ENCODE measurements at places on chromosomes 11 and 22. TPM values are rescaled to one million over a fixed set of nuclear protein-coding genes. Genes with fewer than 3 reads are reported as not detected.

F2 gene
- total RNA-seq = not detected

POU2AF2 gene
- total RNA-seq = not detected

HMBS gene
- total RNA-seq = 4.1 TPM

DNA sequence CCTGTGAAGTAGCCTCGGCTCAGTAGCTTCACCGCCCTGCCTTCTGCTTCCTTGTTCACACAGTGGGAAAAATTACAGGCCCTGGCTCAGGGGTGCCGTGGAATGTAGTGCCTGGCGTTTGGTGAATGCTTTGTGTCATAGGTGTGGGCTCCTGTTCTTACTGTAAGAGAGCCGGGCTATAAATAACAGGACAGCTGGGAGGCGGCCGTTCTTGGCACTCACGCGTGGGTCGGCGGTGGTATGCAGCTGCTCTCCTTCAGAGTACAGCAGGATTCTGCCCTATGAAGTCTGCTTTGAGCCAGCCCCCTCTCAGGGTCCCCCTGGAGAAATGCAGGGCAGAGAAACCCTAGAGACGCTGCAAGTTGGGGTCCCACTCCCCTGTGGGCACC is 84.2 kb downstream of the CTTN start:
- no peak overlapping the region for H3K4me3 ChIP-seq
- DNase-seq = no peak
- H3K27me3 ChIP-seq = no peaks in the 10 kb centered on the region
- no peaks in the 10 kb centered on the region for H3K36me3 ChIP-seq
- no peak overlapping the region for H3K27ac ChIP-seq
- no peaks in the 10 kb centered on the region for H3K4me1 ChIP-seq

- no peaks in the 10 kb centered on the region for H3K27me3 ChIP-seq
- no peak overlapping the region for H3K27ac ChIP-seq
- no peak overlapping the region for H3K4me3 ChIP-seq
- no peaks in the 10 kb centered on the region for H3K4me1 ChIP-seq
- DNase-seq = no peak
Observed at GRCh38 chr22:48043581-48043980, 1281.1 kb downstream of the TBC1D22A start.

DNA sequence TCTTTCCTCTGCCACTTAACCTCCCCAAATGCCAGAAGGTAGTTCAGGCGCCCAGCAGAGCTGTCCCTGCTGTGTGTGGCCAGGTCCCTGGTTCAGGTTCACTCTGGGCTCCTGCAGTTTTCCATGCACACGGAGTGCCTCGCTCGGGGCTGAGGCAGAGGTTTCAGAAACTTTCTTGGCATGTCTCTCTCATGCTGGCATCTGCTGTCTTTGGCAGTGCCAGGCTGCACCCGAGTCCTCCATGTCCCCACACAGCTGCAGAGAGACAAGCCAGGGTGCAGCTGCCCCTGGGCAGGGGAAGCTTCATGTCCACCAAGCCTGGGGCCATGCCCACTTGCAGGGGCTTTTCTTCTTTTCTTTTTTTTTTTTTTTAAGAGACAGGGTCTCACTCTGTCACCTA is 7.0 kb upstream of the NEFH start:
- H3K4me3 ChIP-seq = no peak overlapping the region
- H3K36me3 ChIP-seq = no peaks in the 10 kb centered on the region
- peaks cover 10% of the 10 kb centered on the region for H3K4me1 ChIP-seq
- no peak for DNase-seq
- peaks cover 14% of the 10 kb centered on the region for H3K27me3 ChIP-seq
- H3K27ac ChIP-seq = no peak overlapping the region

- peaks cover 2% of the 10 kb centered on the region for H3K27me3 ChIP-seq
- no peak for DNase-seq
- no peaks in the 10 kb centered on the region for H3K36me3 ChIP-seq
- no peak overlapping the region for H3K27ac ChIP-seq
Observed at GRCh38 chr22:28497188-28497587, 182.5 kb downstream of the TTC28 start.

DNA sequence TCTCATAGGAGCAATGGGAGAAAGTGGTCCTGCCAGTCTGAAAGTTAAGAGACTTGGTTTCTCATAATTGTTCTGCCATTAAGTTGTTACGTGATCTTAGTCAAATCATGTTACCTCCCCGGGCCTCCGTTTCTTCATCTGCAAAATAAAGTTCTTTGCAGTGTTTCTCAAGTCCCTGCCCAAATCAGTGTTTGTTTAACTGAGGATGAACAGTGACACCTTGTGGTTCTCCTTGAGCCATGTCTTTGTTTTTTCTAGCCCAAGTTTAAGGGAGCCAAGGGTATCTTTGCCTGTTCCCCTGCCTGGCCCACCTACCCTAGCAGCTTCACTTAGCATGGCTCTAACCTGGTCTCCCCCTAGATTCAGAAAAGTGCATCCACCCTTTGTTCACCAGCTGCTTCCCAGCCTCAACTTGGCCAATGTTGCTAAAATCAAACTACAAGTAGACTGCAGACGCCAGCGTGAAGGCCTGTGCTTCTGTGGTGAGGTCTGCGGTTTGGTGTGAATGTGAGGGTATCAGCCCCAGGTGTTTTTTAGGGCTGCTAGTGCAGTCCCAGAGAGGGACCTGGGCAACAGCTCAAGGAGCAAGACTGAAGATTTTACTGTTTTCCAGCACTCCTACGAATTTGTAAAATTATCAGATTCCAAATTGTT is 35.5 kb downstream of the FZD4 start:
- no peaks in the 10 kb centered on the region for H3K27me3 ChIP-seq
- H3K27ac ChIP-seq = no peak overlapping the region
- H3K4me3 ChIP-seq = no peak overlapping the region
- DNase-seq = no peak

DNA sequence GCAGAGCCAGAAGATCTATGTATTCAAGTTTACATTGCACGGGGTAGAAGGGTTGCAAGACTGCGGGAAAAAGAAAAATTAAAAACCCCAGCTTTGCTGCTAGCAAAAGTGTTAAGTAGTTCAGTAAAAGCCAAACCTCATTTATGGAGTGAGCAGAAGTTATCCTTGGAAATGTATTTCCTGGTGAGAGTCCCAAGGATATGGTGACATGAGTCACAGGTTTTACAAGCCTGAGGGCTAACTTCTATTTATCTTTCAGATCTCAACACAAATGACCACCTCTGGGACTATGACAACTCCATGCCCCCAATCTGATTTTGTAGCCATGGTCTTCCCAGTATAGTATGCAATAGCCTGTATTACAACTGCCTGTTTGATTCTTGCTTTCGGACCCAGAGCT is 26.1 kb downstream of the ABTB2 start:
- no peaks in the 10 kb centered on the region for H3K36me3 ChIP-seq
- H3K27ac ChIP-seq = no peak overlapping the region
- no peak overlapping the region for H3K4me3 ChIP-seq
- no peaks in the 10 kb centered on the region for H3K4me1 ChIP-seq

GRCh38 chr11:106520146-106520912 is 442.9 kb downstream of the AASDHPPT start:
- H3K4me3 ChIP-seq = no peak overlapping the region
- H3K36me3 ChIP-seq = no peaks in the 10 kb centered on the region
- no peak for DNase-seq
- no peak overlapping the region for H3K27ac ChIP-seq
- no peaks in the 10 kb centered on the region for H3K4me1 ChIP-seq
- H3K27me3 ChIP-seq = no peaks in the 10 kb centered on the region

DNA sequence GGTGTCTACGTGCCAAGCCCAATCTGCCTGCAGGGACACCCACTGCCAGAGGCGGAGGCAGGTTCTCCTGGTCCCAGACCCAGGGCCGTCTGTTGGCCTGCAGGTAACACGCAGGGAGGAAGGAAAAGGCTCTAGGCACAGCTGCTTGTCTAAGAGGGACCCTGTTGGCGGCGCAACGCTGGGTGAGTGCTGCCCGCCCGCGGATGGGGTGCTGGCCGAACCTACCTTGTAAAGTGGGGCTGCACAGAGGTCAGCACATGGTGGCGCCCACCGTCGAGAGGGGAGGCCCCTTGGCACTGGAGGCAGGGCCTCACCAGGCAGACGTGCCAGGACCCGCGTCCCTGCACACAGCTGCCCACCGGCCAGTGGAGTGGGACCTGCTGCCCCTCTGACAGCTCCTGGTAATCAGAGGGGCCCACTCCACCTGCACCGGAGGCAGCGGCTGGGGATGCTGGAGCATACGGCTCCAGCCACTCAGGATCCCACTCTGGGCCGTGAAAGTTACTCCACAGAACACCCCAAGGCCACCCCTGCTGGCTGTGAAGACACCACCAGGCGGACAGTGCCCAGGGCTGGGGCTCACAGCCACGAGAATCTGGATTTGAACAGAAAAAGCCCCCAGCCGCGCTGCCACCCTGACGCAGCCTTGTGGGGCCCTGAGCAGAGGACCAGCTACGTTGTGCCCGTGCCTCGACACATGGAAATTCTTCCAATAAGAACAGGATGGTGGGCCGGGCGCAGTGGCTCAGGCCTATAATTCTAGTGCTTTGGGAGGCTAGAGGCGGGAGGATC is 24.0 kb downstream of the TBX1 start:
- no peaks in the 10 kb centered on the region for H3K27me3 ChIP-seq
- H3K4me1 ChIP-seq = no peaks in the 10 kb centered on the region
- no peak for DNase-seq

DNA sequence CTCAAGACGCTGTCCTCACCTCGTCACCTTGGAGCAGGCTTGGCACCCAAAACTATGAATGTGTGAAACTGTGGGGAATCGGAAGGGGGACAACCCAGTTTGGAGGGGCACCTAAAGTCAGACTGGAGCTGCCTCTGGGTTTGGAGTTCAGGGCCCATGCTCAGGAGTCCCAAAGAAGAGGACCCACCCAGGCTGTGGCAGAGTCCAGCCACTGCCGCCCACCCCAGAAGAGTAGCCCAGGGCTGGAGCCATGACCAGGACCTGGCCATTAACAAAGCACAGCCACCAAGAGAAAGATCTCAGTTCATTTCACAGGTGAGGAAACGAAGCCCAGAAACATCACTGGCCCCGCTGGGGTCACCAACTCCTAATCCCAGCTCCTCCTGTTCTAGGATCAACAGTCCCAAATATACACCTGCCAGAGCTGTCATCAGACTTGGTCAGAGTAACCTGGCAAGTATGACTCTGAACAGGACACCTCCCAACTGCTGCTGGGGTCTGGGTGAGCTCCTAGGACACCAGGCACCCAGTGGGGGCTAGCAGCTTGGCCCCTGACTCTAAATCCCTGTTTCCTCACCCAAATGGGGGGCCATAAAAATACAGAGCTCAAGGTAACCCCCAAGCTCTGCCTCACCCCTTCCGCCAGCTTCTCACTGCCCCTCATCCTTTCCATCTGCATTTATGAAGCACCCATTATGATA is 2.7 kb downstream of the RAB3IL1 start:
- no peak overlapping the region for H3K27ac ChIP-seq
- no peaks in the 10 kb centered on the region for H3K36me3 ChIP-seq
- H3K4me1 ChIP-seq = peaks cover 13% of the 10 kb centered on the region
- no peak overlapping the region for H3K4me3 ChIP-seq
- DNase-seq = no peak

- H3K4me1 ChIP-seq = peaks cover 79% of the 10 kb centered on the region
- peak; percentile 56 for DNase-seq
- no peaks in the 10 kb centered on the region for H3K27me3 ChIP-seq
- H3K36me3 ChIP-seq = peaks cover 6% of the 10 kb centered on the region
Observed at GRCh38 chr22:24153353-24153752, 27.9 kb upstream of the SUSD2 start.

DNA sequence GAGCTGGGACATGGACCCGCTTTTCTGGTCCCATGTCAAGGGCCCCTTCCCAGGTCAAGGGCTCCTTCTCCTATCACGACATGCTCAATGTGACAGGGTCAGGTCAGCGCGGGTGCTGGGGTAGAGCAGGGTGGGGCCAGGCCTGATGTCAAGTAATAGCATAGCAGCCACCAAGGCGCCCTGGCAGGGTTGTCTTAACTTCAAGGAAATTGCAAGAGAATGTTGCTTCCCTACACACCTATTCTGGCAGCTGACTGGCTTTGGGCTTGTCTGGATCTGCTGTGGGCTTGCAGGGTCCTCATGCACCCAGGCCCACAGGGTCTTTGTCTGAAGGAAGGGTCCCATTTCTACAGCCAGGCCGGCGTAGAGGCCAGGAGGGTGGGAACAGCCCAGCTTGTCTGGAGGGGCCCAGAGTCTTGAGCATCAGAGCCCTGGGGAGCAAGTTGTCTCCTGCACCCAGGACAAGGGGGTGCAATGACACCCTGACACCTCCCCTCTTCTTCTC is 71.4 kb downstream of the BUD13 start:
- no peaks in the 10 kb centered on the region for H3K27me3 ChIP-seq
- DNase-seq = no peak
- H3K36me3 ChIP-seq = no peaks in the 10 kb centered on the region
- H3K27ac ChIP-seq = no peak overlapping the region

DNA sequence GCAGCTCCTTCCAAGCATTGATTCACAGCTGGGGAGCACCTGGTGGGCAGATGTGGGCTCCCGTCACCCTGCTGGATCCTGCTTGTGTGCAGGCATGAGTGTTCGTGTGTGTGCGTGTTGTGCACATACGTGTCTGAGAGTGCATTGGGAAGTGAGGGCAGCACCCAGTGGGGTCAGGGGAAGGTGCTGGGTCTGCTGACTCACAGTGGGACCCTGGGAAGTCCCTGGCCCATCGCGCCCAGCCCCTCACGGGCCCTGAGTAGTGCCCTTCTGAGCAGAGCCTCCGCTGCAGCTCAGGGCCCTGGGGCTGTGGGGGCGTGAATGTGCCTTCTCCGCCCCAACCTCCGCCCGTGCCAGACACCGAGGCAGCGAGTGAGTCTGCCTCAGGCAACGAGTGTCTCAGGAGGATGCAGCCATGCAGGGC is 36.8 kb downstream of the WNT11 start:
- DNase-seq = no peak
- H3K36me3 ChIP-seq = no peaks in the 10 kb centered on the region
- H3K4me1 ChIP-seq = no peaks in the 10 kb centered on the region
- H3K27me3 ChIP-seq = no peaks in the 10 kb centered on the region

DNA sequence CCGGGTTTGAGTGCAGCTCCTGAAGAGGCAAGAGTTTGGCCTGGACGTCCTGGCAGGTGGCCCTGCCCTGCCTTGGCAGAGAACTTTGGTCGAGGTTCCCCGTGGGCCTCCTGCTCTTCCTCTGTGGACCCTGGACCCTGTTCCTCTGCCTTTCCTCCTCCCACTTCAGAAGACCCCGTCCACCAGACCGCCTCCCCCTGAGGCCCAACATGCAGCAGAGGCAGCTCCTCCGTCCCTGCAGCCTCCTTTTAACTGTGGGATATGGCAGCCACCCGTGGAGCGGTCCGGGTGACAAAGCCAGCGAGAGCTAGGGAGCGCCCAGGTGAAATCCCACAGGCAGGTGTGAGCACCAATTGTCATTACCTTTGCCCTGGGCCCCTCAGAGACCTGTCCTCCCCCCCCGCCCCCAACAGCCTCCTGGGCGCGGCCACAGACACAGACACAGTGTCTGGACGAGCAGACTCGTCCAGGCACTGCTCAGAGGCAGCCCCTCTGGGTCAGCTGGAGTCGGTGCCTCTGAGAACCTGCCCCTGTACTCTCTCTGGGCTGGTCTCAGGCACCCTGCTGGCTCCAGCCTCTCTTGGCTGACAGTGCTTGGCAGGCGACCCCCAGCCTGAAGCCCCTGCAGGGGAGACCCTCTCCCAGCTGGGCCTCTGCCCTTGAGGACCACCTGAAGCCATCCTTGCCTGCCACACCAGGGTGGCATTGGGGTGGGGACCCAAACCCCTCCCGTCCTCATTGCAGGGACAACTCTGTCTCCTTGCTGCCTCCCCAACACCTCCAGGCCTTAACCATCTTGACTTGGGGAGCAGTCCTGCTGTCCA is 4.1 kb upstream of the PTDSS2 start:
- H3K27ac ChIP-seq = no peak overlapping the region
- H3K4me1 ChIP-seq = peaks cover 47% of the 10 kb centered on the region
- H3K4me3 ChIP-seq = no peak overlapping the region
- H3K27me3 ChIP-seq = no peaks in the 10 kb centered on the region

- no peak overlapping the region for H3K27ac ChIP-seq
- no peaks in the 10 kb centered on the region for H3K4me1 ChIP-seq
- H3K4me3 ChIP-seq = no peak overlapping the region
- no peaks in the 10 kb centered on the region for H3K36me3 ChIP-seq
- no peaks in the 10 kb centered on the region for H3K27me3 ChIP-seq
Observed at GRCh38 chr11:92892802-92893684, 76.4 kb upstream of the MTNR1B start.

Data from CD4-positive, alpha-beta T cell (primary cell).